ENCODE measurements at places on chromosomes 16 and 17.

- DNase-seq: no peak
These were observed 121.7 kb upstream of the SDK2 start for GRCh38 chr17:73765824-73766563.

GRCh38 chr16:22789281-22789945 is 24.5 kb upstream of the HS3ST2 start:
- no peak for DNase-seq

- no peak for DNase-seq
These were observed 2.4 kb upstream of the MTSS2 start for GRCh38 chr16:70688246-70688742.

- DNase-seq: no peak
These were observed 1.4 kb downstream of the PLD2 start for GRCh38 chr17:4808378-4808767.

GRCh38 chr17:15900871-15901270 is 44.1 kb upstream of the ADORA2B start:
- DNase-seq: no peak

DNA sequence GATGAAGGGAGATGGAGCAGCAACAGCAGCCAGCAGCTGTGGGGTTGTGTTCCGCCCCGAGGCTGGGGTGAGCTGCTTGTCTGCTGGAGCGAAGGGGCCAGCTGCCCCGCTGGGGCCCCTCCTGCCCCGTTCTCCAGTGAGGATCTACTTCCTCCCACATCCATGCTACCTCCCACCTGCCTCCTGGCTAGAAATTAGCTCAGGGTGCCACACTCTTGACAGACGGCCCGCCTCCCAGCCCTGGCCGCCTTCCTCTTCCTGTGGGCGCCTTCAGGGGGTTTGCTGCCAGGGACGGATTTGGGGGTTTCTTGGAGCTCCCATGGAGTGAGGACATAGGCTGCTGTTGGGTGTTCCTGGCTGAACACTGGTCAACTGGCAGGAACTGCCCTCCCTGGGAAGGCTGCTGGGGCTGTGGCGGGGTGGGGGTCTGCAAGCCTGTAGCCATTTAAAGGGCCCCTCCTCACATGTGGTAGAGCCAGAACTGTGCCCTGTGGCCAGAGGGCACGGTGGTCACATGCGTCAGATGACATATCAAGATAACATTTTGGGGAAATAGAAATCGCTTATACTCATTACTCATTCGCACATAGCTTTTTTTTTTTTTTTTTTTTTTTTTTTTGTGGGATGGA is 13.1 kb downstream of the TBC1D24 start:
- DNase-seq: no peak

- DNase-seq: no peak
These were observed 13.1 kb downstream of the SOCS3 start for GRCh38 chr17:78346605-78347250.

DNA sequence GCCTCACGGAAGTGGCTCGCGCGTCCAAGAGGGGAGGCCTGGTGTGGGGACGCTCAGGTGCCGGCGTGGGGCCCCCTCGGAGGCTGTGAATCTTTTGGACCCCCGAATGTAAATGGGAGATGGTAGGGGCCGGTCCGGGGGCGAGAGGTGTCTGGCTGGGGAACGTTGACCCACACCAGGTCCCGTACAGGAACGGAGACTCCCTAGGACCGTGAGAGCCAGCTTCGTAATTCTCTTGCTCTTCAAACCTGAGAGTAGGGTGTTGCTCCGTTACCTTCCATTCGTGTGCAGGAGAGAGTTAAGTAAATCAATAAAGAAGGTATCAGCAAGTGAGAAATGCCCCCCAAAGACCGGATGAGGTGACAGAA is 481 bp downstream of the LYRM1 start:
- DNase-seq: no peak

- DNase-seq: no peak
These were observed 725 bp upstream of the CASC3 start for GRCh38 chr17:40139566-40140058.

GRCh38 chr16:28182183-28182582 is 29.6 kb downstream of the XPO6 start:
- no peak for DNase-seq

- no peak for DNase-seq
These were observed 37.4 kb downstream of the DHX38 start for GRCh38 chr16:72131036-72131435.

DNA sequence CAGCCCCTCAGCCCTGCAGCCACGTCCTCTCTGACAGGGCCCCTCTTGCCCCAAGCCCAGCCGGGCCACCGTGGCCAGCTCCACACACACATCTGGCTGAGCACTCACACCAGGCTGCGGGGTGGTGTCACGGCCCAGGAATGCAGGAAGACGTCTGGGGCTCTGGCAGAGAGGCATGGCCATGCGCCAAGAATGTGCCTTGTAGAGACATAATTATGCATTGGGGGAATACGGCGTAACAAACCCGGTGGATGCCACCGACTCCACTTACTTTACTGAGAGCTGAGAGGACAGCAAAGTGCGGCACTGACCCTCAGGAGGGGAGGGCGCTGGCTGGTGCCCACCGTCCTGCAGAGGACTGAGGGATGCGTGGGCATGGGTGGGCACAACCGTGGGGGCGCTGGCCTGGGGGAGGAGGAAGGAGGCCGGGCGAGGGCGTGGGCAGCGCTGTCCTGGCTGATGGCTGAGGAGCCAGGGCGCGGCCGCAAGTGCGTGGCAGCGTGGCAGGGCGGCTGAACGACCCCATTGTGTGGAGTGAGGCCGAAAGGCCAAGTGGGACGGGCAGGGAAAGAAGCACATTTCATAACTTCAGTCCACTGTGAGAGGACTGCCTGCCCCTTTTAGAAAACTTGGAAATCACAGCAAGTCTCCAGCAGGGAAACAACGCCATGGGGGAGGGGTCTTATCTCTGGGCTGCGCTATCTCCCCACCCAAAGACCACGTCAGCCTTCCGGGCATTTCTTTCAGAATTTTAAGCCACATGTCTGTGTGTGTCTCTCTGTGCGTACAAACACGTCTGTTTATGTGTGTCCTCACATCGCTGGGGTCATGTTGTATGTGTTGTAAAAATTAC is 30.6 kb downstream of the METRNL start:
- no peak for DNase-seq

DNA sequence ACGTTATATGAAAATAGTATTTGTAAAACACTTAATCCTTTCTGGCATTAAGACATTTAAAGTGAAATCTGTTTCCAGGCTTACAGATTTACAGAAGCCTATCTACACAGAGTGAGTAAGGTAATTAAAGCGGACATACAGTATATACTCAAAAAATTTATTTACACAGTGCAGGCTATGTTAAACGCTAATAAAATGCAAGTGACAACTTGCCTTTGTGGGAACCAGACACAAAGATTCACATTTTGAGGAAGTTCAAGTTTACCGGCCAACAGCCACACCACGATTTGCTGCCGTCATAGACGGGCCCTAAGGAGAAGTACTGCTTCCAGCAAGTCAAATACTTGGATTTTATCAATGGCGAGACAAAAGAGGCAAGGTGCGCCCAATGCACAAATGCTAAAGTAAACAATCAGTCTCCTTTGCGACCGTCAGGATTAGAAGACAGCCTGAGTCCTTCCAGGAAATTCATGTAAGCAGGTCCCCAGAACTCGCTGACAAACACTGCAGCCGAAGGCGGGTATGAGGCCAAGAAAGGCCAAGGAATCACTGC is 801 bp downstream of the VPS35 start:
- DNase-seq: no peak

DNA sequence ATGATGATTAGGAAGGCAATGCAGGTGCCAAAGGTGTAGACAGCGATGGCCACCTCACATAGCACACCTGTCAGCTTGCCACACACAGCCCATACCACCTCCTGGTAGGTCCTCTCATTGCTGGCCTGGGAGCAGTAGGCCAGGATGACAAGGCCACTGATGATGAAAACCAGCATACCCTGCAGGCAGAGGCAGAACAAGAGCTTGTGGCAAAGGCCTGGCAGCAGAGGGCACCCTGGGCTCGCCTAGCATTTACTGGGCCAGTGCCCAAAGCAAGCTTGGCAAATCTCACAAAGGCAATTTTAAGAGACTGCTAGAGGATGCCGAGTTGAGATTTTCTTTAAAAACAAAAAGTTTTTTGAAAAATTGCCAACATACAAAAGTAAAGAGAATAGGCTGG is 5.9 kb downstream of the SLC38A7 start:
- DNase-seq: no peak

DNA sequence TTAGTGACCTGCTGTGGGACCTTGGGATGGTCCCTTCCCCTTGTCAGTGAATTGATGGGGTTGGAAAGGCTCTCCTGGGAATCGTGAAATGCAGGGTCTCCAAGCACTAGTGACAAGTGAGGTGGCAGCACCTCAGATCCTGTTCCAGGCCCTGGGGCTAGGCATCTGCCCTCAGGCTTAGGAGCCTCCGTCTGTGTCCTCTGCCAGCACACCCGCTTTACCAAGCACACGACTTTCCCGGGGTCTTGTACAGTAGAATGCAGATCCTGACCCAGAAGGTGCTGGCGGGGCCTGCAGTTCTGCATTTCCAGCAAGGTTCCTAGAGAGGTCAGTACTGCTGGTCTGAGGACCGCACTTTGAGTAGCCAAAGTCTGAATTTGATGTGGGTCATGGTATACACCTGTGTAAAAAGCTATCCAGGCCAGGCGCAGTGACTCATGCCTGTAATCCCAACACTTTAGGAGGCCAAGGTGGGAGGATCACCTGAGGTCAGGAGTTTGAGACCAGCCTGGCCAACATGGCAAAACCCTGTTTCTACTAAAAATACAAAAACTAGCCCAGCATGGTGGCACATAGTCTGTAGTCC is 30.9 kb upstream of the RMI2 start:
- no peak for DNase-seq

DNA sequence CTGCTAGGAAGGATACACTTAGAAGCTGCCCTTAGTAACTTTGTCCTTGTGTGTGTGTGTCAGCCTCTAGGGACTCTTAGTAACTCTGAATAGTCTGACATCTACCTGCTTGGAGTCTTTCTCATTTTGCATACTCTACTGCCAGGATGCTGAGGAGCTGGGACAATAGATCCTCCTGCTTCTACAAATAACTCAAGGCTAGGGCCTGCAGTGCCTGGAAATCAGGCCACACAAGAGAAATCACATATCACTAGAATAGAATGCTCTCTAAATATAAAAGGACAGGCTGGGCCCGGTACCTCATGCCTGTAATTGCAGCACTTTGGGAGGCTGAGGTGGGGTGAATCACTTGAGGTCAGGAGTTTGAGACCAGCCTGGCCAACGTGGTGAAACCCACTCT is 38.5 kb upstream of the SLC25A19 start:
- no peak for DNase-seq

- DNase-seq: no peak
These were observed 34.2 kb upstream of the NLRP1 start for GRCh38 chr17:5618476-5618875.

DNA sequence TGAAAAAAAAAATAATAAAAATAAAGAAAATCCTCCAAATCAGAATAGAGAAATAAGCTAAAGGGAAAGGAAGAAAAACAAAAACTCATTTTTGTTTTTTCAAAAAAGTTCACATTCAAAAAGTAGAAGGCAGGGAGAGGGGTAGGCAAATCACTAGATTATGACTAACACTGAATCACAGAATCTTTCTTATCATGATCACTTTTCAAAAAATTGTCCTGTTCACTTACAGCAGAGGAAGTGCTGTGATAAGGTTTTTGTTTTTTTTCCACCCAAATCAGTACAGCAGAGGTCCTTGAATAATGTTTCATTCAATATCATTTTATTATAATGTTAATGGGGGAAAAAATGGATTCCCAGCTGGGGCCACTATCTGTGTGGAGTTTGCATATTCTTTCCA is 106.4 kb downstream of the CA4 start:
- no peak for DNase-seq

- DNase-seq: no peak
These were observed 42.5 kb downstream of the GPT2 start for GRCh38 chr16:46926470-46927225.

DNA sequence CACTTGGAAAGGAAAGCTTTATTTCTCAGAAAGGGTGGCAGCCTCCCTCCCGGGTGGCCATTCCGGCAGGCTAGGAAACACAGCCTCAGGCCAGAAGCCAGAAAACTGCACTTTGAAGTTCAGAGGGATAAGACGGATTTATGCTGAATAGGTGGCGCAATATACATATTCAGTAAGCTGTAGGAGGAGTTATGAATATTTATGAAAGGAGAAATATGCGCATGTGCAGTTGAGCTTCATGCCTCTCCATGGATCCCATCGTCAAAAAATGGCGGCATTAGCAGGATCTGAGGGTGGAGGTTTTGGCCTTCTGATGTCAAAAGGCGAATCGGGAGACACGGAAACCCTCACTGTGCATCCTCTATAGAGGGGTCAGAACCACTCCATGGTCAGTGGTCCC is 82.3 kb downstream of the KATNIP start:
- no peak for DNase-seq

- DNase-seq: no peak
These were observed 7.3 kb upstream of the SSTR2 start for GRCh38 chr17:73157521-73157890.

DNA sequence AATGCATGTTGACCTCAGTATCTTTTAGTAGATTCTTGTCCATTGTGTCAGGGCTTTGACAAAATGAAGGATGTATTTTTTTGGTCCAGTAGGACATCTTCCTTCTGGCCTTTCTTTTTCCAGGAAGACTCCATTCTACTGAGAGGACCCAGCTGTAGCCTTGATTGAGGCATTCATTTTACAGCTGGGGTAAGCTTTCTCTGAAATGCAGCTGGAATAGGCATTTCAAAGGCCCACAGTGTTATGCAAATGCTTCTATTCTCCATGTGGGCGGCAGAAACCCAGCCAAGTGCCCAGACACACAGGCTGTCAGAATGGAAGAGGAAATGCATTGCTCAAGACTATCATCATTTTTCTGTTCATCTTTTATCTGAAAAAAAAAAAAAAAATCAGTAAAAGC is 629.0 kb upstream of the CDH8 start:
- no peak for DNase-seq

- DNase-seq: no peak
These were observed 118.9 kb downstream of the MSI2 start for GRCh38 chr17:57375040-57375769.

- DNase-seq: no peak
These were observed 143.1 kb upstream of the KCNJ18 start for GRCh38 chr17:21549107-21549687.

DNA sequence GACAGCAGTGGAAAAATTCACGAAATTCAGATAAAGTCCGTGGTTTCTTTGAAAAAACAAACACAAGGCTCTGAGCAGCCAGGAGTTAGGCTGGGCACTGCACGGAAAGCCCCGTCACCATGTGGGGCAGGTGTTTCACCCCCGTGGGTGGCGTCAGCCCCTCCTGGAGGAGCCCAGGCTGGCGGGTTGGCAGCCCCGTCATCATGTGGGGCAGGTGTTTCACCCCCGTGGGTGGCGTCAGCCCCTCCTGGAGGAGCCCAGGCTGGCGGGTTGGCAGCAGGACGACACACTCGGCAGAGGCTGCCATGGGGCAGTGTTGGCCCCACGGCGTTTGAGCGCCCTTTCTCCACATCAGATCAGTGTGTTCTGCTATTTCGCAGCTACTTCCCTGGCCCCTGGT is 38.1 kb downstream of the ACSF3 start:
- no peak for DNase-seq

- no peak for DNase-seq
These were observed 54.4 kb upstream of the LGALS9 start for GRCh38 chr17:27576477-27577083.
